ENCODE measurements at places on chromosomes 2 and 18.

- DNase-seq = no peak
These were observed 238.4 kb downstream of the ZNF521 start for GRCh38 chr18:25113566-25113965.

- DNase-seq = no peak
These were observed 121.2 kb downstream of the ZNF521 start for GRCh38 chr18:25230658-25231326.

DNA sequence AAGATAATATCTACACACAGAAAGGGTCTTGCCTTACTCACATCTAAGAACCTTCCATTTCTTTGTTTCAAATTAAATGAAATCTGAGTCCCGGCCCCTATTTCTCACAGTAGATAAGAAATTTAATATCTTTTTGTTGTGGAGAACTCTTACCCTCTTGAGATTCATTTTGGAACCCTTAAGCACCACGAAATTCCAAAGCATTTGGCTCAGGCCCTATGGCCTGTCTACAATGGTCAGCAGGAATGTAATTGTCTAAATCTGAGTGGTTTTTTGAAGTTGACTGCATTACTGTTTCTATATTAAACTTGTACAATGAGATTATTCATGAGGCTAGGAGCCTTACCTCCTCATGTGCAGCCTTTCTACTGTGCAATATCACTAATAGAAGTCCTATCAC, 723.3 kb downstream of the TSN start:
- DNase-seq = no peak

GRCh38 chr2:218389333-218390150, 7.5 kb downstream of the SLC11A1 start:
- DNase-seq = no peak

DNA sequence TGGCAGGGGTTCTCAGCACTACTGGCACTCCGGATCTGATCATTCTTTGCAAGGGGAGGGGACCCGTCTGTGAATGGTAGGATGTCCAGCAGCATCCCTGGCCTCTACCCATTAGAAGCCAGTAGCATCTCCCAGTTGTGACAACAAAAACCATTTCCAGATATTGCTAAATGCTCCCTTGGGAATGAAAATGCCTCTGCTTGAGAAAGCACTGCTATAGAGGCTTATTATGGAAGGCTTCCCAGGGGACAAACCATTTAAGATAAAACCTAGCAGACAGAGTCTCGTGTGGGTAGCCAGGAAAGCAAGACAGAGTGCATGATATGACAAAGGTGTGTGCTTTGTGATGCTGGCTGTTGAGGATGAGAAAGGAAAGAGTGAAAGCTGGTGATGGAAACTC, 273.7 kb downstream of the TMX3 start:
- DNase-seq = no peak

GRCh38 chr2:237044281-237044680, 41.4 kb upstream of the COPS8 start:
- DNase-seq = no peak

DNA sequence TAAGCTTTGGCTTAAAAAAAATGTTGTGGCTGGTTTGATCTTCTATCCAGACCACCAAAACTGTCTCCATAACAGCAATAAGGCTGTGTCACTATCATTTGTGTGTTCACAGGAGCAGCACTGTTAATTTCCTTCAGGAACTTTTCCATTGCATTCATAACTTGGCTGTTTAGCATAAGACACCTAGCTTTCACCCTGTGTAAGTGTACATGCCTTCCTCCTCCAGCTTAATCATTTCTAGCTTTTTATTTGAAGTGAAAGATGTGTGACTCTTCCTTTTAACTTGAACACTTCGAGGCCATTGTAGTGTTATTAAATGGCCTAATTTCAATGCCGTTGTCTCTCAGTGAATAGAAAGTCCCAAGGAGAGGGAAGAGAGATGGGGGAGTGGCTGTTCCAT, 352.9 kb upstream of the VWC2L start:
- DNase-seq = no peak

DNA sequence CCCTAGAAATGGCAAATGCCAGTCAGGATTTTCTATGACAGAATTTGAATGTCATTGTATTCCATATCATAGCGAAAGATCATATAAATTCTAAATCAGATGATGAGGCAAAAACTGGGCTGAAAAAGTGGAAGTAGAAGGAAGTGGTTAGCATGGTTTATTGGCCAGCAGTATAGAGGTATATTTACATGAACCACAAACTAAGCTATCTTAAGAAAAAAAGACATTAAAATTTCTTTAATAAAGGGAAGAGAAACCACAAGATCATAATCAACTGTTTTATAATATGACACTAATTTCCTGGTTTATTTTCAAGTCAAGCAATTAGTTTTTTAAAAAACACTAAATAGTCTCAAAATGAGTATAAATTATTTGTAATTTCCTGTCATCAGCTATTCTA, 123.2 kb upstream of the LRP1B start:
- no peak for DNase-seq

GRCh38 chr18:68219872-68220271, 495.0 kb downstream of the TMX3 start:
- DNase-seq = no peak

DNA sequence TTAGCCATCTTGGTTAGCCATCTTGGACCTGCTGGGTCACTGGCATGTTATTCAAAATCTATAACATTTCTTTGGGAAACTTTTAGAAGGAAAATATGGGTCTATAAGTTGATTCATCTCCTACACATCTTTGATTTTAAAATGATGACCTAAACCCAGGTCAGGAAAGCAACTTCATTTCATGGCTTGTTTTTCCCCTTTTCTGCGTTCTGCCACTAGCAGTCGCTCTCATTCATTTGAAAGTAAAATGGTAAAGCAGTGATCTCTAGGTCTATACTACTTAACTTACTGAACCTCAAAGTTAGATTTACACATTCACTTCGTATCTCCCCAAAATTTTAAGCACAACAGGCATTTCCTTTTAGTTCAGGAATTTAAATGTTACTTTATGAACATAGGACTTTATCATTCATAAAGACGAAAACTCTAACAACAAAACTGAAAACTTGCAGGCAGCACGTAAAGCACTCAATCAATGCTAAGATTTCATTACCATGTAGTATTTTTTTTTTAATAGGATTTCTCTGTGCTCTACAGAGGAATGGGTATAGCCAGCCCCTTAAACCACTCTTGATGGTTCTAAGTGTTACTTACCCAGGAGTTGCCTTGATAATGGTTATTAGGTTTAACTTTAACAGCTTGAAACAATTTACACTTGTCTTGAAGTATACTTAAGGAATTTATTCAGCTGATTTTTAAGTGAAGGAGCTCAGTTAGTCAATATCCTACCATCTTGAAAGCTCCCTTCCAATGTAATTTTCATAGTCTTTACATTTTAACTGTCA, 62.5 kb downstream of the GORASP2 start:
- no peak for DNase-seq

GRCh38 chr2:62596061-62596921, 90.3 kb upstream of the TMEM17 start:
- no peak for DNase-seq

- DNase-seq = no peak
These were observed 16.2 kb upstream of the CXCR4 start for GRCh38 chr2:136134126-136134525.

GRCh38 chr2:231382116-231382515, 13.4 kb upstream of the B3GNT7 start:
- no peak for DNase-seq

DNA sequence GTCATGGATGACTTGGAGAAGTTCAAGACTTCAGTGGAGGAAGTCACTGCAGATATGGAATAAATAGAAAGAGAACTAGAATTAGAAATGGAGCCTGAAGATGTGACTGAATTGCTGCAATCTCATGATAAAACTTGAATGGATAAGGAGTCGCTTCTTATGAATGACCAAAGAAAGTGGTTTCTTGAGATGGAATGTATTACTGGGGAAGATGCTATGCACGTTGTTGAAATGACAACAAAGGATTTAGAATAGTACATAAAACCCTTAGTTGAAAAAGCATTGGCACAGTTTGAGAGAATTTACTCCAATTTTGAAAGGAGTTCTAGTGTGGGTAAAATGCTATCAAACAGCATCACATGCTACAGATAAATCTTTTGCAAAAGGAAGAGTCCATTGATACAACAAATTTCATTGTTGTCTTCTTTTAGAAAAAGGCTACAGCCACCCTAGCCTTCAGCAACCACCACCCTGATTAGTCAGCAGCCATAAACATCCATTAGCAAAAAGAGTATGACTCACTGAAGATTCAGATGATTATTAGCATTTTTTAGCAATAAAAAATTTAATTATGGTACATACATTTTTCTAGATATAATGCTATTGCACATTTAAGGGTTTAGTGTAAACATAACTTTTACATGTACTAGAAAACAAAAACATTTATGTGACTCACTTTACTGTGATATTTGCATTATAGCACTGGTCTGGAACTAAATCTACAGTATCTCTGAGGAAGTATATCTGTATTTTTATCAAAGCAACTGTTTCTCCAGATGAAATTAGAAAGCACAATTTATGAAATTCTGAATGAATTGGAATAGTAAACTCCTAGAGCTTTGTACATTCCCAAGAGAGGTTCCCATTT, 110.5 kb upstream of the TACR1 start:
- no peak for DNase-seq
